ENCODE measurements at places on chromosomes 11 and 22.

- no peak for DNase-seq
Observed at GRCh38 chr11:134278356-134278755, 2.2 kb downstream of the GLB1L3 start.

GRCh38 chr11:128776424-128777284 lies 82.8 kb downstream of the FLI1 start:
- no peak for DNase-seq

- DNase-seq = no peak
Observed at GRCh38 chr22:43561415-43562178, 149.8 kb downstream of the MPPED1 start.

DNA sequence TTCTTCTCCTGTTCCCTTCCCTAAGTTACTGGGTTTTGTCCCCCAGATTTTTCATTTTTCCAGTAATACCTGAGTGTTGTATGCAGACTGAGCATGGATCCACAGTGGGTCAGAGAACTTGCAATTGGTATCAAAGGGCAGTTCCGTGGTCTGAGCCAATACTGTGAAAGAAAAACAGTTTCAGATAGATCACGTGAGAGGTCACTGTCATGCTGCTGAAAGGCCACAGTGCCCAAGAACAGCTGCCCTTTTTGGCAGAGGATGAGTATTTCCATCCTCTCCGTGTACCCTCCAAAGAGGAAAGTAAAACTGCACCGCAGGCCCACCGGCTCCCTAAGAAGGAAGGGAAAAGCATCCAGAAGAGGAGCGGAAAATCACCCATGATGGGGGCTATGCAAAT lies 73.0 kb upstream of the TBCEL start:
- DNase-seq = no peak

DNA sequence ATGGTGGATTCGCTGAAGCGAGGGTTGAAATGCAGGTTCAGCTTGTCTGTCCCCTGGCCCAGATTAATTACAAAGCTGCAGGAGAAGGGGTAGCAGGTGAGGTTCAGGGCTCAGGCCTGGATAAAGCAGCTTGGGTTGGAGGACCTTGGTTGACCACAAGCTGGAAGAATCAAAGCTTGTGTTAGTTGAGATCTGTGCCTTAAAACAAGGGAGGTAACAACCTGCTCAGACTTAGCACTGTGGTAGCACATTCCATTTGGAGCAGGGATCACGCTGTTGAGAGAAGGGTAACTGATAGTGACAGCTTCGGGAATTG lies 9.3 kb downstream of the LGALS2 start:
- no peak for DNase-seq

DNA sequence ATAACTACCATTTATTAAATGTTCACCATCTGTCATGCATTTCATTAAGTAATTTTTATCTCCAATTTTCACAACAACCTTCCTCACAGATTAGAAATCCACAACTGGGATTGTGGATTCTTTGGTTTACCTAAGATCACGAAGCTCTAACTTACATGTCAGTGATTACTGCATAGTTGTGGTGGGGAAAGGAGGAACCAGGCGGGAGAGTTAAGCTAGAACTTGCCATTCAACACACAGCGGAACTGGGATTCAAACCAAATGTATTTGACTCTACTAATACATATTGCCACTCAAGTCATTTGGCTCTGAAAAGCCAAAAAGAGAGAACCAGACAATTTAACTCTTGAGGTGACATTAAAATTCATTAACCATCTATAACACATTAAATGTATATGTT lies 10.4 kb upstream of the LAYN start:
- DNase-seq = no peak

DNA sequence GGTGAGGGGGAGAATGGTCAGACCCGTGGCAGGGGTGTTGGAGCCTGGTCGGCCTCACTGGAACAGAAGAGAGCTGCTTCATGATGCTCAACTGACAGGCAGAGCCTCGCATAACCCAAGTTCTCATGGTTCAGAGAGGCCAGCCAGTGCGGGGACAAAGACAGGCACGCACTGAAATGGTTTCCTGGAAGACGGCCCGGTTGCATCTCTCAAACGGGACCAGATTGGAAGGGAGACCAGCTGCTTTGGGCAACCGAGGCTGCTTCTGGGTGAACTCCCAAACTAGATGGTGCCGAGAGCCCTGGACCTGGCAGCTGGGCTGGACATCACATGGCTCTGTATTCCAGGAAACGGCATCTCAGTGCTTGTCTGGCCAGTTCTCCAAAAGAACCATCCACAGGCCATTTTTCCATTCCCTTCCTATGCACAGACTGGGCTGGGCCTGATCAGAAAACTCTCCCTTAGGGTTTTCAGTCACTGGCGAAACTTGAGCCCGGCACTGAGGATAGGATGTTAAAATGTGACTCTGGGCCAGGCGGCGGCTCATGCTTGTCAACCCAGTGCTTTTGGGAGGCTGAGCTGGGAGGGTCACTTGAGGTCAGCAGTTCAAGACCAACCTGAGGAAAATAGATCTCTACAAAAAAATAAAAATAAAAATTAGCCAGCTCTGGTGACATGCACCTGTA lies 80.1 kb upstream of the PRODH start:
- DNase-seq = no peak

DNA sequence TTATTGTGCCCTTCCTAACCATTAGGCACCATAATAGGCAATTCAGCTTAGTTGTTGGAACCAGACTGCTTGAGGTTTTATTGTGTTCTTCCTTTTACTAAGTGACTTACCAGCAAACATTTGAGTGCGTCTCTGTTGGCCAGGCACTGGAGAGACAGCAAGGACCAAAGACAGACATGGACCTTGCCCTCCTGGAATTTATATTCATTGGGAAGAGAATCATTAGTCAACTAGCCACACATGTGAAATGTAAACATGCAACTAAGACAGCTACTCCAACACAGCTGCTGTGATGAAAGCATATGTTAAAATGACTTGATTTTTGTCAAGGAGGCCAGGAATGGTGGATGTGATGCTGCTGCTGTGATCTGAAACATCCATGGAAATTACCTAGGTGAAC lies 106.4 kb downstream of the TRAF6 start:
- no peak for DNase-seq

- DNase-seq = no peak
Observed at GRCh38 chr22:24985826-24986214, 33.3 kb downstream of the KIAA1671 start.

DNA sequence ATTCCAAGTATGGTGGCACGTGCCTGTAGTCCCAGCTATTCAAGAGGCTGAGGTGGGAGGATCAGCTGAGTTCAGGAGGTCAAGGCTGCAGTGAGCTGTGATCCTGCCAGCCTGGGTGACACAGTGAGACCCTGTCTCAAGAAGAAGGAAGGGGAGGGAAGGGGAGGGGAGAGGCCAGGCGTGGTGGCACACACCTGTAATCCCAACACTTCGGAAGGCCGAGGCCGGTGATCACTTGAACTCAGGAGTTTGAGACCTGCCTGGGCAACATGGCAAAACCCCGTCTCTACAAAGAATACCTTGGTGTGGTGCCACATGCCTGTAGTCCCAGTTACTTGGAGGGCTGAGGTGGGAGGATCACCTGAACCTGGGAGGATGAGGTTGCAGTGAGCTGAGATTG lies 145.7 kb downstream of the SHANK2 start:
- DNase-seq = no peak

DNA sequence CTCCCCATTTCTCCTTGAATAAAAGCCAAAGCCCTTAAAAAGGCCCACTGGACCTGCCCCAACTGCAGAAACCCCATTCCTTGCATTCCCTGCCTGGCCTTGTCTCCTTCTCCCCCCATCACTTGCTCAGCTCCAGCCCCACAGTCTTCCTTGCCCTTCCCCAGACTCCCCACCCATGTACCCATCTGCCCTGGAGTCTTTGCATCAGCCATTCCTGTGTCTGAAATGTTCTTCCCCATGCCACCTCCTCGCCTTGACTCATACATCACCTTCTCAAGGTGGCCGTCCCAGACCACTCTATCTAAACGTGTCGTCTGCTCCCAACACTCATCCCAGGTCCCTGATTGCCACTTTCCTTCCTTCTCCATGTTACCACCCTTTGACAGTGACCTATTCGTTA lies 77.4 kb upstream of the SHANK2 start:
- DNase-seq = no peak

- DNase-seq = no peak
Observed at GRCh38 chr11:2844116-2844842, 41.3 kb downstream of the CDKN1C start.

DNA sequence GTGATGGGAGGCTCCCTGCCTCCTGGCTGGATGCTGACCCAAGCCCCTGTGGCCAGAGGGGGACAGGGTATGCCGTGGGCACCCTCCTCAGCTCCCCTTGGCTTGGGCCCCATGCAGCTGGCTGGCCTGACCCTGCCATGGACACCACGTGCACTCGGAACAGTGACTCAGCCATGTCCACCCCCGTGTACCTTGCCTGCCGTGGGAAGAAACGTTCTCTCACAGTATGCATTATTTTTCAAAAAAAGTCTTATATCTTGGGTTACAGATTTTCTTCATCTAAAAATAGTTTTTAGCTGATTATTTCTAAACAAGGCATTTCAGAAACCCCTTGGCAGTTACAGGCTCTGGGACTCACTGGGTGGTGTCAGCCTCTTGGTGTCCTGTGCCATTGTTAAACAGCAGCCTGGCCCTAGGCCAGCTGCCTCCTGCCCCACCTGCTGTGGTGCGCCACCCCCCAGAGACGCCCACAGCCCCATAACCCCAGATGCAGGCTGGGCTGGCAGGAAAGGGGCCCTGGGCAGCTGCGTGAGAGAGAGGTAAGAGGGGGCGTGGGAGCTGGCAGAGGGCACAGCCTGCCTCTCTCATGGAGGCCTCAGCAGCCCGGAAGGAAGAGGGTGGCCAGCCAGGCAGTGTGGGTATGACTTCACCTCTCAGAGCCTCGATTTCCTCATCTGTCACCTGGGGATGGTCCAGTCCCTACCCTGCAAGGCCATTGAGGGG lies 99.8 kb downstream of the MORC2 start:
- no peak for DNase-seq

GRCh38 chr11:126293726-126294125 lies 10.1 kb upstream of the DCPS start:
- no peak for DNase-seq

DNA sequence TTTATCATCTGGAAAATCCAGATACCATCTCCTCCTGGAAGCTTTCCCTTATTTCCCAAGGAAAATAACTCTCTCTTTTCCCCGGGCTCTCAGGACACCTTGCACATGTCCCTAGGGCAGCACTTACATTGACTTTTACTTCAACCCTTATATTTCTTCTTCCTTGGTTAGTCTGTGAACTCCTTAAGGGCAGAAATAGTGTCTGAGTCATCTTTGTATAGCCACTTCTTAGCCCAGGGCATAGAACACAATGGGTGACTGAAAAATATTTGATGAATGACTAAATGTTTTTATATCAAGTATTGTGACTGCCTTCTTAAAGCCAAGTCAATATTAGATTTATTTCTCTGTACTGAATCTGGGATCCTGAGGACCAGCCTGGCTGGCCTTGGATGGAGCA lies 45.4 kb upstream of the MYOD1 start:
- no peak for DNase-seq

DNA sequence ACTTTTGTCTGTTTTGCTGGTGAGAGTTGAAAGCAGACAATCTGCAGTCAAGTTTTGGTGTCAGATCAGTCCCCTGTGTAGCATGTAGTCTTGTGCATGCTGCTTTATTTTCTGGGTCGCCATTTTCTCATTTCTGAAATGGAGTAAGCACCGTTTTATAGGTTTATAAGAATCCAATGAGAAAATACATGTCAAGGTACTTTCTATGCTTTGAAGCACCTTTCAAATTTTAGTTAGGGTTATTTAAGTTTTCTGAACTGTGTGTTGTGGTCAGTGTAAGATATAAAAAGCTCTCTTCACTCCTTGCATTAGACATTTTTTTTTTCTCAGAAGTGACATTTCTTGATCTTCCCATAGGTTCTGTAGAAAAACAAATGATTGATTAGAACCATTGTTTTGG lies 283.2 kb downstream of the ETS1 start:
- DNase-seq = no peak

DNA sequence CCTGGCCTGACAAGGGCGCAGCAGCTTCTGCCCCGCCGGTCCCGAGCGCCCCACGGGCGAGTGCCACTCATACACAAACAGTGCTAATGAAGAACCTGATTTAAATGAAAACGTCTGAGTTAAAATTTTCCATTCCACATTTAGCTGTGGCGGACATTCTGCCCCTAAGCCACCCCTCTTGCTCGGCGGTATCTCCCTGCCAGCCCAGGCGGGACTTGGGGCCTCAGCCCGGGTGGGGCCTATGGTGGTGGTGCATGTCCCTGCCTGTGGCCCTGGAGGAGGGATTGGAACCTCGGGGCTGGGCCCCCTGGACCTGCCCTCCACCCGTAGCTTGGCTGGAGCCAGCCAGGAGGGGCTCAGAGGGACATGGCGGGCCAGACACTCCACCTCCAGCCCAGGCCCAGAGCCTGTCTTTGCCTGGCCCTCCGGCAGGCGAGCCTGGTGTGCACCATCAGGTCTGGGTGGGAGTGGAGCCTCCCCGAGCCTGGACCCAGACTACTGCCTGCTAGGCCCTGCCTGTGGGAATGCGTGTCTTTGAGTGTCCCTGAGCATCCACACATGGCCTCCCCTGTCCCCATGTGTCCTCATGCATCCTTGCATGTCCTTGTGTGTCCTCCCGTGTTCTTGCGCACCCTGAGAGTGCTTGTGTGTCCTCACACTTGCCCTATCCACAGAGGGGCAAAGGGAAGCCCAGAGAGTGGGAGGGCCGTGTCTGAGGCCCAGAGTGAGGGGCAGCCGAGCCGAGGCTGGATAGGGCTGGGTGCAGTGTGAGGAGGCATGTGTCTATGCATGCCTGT lies 4.4 kb downstream of the ZDHHC8 start:
- no peak for DNase-seq

DNA sequence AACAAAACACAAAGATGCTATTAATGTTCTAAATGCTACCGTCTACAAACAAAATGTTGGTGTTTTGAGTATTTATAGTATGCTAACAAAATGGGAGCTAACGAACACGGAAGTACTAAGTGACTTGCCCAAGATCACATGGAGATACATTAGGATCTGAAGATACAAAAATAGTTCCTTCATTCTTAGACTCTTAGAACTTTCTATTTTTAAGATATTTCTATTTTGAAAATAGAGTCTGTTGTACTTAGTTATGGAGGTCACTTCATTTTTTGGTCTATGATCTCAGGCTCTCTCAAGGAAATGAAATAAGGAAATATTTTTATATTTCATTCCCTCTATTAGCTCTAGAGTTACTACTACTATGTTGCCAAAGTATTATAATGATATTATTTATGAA lies 64.2 kb downstream of the APOL5 start:
- no peak for DNase-seq

DNA sequence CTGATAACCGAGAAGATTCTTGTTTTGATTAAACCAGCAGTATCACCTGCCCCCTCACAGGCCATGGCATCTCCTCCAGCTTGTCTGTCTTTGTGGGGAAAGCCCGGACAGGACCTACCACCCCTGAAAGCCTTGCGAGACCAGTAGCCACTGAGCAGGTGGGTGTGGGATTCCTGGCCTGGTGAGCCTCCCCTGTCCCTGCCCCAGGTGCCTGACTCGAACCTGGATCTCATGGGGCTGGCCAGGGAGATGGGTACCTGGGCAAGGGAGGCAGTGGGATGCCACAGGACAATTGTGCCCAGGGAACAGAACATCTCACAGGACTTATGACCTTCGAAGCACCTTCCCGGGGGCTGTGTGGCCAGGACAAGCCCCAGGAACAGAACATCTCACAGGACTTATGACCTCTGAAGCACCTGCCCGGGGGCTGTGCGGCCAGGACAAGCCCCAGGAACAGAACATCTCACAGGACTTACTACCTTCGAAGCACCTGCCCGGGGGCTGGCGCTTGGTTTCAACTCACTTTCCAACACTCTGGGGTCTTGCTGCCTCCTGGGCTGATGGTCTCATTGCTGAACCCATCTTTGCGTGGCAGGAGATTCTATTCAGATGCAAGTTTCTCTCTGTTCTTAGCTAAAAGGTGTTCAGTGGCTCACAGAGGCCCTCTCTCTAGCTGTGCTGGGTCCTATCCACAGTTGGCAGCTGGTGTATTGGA lies 854.5 kb downstream of the BRD1 start:
- no peak for DNase-seq
